Activated CD4-positive, alpha-beta T cell treated with anti-CD3 and anti-CD28 coated beads, Interleukin-2, amount 50 U/mL, for 24 hours (primary cell): ENCODE measurements at places on chromosomes 4 and X.

GRCh38 chrX:122869171-122869570 lies 314.9 kb upstream of the GRIA3 start:
- no peak for DNase-seq

GRCh38 chr4:173522160-173522950 lies 7.7 kb downstream of the HAND2 start:
- no peak for DNase-seq

DNA sequence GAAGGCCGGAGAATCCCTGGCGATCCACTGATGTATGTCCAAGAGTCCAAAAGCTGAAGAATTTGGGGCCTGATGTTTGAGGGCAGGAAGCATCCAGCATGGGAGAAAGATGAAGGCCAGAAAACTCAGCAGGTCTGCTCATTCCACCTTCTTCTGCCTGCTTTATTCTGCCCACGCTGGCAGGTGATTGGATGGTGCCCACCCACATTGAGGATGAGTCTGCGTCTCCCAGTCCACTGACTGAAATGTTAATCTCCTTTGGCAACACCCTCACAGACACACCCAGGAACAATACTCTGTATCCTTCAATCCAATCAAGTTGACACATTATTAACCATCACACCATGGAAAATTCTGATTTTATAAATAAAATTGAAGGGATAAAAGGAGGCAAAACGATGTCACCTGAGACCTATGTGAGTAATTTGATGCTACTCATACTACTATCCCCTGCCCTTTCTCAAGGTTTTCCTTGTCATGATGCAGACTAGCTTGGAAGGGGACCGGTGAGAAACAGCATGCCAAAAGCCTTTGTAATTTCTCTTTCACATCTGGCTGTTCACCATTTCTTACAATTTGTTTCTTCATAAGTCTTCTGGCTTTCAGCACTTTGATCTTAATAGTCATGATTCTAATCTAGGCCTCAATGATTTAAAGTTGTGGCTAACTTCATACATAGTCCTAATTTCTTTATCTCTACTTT lies 9.7 kb upstream of the PYURF start:
- no peak for DNase-seq

DNA sequence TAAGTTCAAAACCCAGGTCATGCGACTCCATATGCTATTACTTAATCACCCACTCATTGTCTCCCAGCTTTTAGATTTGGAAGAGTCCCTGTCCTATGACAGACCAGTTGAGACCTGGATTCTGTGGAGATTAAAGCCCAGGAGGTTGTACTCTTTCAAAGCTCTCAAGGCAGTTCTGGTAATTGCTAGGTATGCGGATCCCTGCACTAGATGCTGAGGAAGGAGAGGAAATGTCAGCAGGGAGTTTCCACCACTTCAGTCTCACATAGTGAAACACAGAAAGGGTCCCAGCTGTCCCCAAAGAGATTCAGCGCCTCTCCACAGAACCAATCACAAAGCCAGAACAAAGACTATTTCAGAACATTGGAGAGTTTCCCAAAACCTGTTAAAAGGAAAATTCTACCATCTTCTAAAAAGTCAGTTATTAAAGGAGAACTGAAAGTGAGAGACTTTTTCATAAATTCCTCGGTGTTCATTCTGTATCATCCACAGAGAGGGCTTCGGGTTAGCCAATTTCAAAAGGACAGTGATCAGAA lies 53.4 kb downstream of the IRF2 start:
- no peak for DNase-seq

DNA sequence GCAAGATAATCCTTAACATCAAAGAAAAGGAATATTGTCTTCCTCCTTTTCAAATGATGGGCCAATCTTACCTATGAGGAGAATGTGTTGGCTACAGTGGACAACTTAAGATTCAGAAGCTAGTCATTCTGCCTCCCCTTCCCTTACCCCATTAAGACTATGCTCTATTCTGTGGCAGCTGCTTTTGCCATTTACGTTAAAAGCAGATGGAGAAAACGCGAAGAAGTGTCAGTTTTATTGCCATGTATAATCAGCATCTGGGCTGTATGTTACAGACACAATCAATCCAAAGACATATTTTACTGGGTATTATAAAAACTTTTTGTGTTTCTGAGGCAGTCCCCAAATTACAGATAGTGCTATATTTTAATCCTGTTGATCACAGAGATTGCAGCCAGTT lies 196.1 kb upstream of the PACRGL start:
- no peak for DNase-seq

GRCh38 chr4:28675582-28675981 lies 1814.9 kb downstream of the STIM2 start:
- no peak for DNase-seq

GRCh38 chrX:72294497-72294896 lies 11.2 kb downstream of the CITED1 start:
- DNase-seq = no peak

DNA sequence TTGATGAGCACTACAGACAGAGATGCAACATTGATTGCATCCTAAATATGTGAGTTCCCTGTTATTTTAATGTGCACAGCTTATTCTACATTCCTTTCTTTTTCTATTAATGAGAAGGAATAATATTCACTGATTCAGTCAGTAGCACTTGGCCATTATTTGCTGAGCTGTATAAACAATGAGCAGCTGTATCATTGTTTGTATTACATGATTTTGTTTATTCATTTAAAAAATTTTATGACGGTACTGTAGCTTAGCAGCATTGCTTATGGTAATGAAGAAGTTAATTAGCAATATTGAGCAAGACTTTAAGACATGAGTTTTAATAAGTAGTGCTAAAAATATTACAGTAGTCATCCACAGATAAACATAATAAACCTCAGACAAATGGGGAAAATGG lies 582.0 kb downstream of the ADGRL3 start:
- DNase-seq = no peak

DNA sequence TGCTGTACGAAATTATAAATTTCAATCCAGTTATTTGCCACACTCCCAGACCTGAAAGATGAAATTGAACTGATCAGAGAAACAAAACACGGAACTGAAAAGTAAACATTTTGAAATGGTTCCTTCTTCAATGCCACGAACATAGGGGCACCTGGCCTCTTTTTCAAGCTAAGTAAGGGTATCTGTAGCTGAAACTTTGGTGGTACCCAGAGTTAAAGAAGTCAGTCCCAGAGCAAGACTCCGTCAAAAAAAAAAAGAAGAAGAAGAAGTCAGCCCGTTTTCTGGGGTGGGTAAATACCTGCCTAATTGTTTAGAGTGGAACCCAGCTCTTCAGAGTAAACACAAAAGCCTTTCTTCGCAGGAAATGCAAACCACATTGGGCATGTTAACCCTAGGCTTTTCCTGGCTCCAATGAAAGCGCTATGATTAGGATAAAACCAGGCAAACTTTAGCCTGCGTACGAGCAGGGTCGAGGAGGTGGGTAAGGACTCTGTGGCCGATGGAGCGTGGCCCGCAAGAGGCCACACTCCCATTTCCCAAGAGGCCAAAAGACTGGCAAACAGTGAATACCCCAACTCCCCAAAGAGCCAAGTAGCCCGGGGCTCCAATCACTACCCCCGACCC lies 1.3 kb downstream of the ANTXR2 start:
- DNase-seq = no peak
